ENCODE measurements at places on chromosomes 12 and 14. TPM values are rescaled to one million over a fixed set of nuclear protein-coding genes. Genes with fewer than 3 reads are reported as not detected.

DNA sequence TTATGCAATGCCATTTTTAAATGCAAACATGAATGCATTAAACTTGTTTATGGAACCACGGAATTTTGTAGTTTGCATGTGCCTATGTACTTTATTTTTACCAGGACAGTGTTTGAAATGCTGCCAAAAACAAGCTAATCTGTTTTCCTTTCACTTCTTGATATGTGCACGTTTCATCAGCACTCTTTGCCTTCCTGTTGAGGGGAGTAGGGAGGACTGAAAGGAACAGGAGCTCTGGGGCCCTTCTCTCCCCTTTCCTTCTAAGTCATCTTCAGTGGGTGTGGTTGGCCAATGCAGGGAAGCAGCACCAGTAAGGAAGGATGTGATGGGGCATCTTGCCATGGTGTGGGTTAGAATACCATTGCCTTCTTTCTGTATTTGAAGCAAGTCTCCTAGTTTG is 12.1 kb upstream of the PPP4R4 start:
- no peak for DNase-seq

DNA sequence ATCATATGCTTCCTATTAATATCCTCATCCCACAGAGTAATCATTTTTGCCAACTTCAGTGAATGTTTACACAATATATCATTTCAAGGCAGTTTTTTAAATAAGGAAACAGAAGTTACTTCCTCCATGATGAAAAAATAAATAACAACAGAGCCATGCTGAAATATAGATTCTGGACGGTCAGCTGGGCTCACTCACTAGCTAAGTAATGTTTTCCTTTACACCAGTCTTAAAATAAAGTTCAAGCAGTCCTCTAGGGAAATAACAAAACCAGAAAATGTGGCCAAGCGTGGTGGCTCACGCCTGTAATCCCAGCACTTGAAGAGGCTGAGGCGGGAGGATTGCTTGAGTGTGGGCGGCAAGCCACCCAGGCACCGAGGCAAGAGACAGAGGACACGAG is 28.7 kb downstream of the AICDA start:
- no peak for DNase-seq

DNA sequence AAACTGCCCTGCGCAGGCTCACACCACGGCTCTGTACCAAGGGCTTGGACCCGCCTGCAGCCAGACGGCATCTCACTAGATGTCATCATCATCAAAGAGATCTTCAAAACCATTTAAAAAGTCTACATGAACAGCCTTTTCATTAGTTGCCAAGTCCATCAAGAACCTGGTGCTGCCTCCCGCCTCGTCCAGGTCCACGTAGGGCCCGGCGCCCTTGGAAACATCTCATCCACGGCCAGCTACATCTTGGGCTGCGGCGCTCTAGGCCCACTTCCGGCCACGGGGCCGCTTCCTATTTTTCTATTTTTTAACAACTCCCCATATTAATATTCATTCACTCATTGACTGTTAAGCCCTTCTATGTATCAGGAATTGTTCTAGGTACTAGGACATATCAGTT is 7.4 kb upstream of the GNPNAT1 start:
- no peak for DNase-seq

- no peak for DNase-seq
Measured at GRCh38 chr14:68199554-68200151, 380.1 kb downstream of the RAD51B start.

- no peak for DNase-seq
Measured at GRCh38 chr14:94888121-94888520, 118.2 kb upstream of the GSC start.

DNA sequence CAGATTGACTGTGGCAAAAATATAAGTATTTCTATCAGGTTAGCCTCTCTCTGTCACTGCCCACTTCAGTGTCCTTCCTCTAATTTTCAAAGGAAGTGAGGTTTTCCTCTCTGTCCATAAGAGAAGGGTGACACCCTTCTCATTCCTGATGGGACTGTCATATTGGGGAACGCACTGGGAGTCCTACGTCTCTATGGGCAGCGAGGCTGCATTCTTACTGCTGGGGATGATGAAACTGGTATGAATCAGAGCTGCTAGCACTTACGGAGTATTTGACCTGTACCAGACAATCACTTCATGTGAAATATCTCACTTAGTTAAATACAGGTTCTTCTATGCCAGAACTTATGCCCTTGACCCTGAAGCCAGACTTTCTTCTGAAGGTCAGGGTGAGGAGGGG is 436.3 kb downstream of the DPF3 start:
- DNase-seq: no peak

DNA sequence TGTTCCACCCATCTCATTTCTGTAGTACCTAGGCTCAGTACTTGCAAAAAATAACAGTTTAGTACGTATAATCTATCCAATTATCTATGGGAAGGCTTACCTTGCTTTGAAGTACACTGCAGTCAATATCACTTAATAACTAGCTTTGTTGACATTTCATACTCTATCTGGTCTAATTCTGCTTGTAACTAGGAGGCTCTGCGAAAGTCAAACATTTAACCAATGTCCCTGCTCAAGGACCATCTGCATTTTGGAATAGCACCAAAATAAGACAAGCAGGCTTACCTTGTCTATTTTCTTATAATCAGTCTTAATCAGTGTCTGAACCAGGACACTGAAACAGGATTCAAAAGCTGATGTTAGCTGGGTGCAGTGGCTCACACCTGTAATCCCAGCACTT is 39.9 kb downstream of the SLC25A47 start:
- DNase-seq: no peak

- DNase-seq: no peak
Measured at GRCh38 chr12:104583301-104583700, 126.6 kb downstream of the CHST11 start.

DNA sequence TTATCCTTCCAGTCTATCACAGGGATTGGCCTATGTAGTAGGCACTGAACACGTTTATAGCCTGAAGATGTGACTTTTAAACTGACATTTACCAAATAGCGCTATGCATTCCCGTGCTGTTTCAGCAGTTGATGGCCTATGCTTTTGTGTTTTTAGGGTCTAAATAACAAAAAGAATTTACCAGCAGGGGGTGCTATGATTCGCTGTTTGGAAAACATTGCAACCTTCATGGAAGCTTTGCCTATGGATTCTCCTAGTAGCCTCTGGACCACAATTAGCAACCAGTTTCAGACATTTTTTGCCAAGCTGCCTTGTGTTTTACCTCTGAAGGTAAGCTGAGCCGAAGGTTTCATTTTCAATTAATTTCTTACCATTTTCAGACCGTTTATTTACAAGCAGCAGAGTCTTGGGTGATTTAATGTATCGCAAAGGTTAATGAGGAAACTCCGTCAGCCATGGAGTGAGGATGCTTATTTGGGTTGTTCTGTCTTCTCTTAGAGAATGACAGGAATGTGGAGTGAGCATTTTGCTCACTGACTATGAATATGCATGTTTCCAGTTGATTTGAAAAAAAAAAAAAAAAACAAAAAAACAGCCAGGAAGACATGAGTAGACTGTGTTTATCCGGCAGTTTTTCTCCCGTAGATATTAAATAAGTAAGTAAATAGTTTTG is 133.1 kb downstream of the PRIMA1 start:
- peak; percentile 60 for DNase-seq

GRCh38 chr14:24659916-24660570 is 26.1 kb upstream of the GZMB start:
- no peak for DNase-seq

DNA sequence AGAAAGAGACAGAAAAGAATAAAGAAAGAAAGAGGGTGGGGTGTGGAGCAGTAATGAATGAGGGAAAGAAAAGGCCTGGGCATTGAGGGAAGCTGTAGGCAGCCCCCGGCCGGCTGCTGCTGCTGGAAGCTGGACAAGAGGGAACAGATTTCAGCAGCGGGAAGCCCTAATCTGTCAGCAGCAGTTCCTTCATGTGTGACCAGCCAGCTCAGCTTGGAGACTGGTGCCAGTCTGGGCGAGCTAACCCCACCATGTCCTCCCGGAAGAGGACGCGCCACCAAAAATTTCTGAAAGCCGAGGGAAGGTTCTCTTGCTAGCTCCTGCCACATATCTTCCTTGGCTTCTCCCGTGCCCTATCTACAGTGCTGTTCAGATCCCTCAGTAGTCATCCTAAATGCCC is 236.8 kb downstream of the GRIN2B start:
- DNase-seq: no peak

DNA sequence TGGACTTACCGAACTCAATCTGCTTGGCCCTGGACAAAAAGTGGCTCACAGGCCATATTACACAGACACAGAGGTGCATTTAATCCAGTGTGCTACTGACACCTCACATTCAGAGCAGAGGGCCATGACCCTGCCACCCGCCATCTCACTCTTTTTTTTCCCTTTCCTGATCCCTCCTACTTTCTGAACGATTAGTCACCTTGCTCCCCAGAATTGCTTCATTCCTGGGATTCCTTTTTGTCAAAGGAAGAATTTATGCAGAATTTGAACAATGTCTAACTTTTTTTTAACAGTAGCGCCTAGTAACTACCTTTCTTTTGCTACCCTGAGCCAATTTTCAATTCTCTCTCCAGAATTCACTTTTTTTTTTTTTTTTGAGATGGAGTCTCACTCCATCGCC is 4.6 kb downstream of the PKP2 start:
- DNase-seq: no peak

DNA sequence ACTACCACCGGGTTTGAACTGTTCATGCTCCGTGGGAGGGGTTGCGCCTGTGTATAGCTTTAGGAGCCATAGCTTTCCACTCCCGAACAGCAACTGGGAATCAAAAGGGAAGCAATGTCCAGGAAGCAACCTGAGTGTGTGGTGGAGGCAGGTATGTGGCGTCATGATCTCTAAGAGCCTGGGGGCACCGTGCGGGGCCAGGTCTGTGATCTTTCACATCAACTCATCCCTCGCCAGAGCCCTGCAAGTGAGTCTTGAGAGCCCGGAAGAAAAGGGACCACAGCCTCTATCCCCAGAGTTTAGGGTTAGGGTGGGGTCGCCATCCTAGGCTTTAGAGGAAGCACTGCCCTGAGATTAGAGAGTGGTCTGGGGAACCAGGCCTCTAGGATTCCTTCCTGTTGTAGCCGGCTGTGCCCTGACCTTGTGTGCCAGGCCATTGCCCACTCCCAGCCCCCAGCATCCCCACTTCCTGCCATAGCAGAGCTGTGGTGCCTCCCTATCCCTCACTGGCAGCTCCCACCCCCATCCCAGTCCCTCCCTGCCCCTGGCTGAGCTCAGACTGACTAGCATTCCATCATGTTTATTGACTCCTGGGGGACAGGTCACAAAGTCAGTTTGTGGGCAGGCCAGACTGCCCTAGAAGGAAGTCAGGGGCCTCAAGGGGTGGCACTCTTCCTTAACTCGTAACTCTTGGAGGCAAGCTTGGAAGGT is 745 bp upstream of the ADCY4 start:
- DNase-seq: no peak

DNA sequence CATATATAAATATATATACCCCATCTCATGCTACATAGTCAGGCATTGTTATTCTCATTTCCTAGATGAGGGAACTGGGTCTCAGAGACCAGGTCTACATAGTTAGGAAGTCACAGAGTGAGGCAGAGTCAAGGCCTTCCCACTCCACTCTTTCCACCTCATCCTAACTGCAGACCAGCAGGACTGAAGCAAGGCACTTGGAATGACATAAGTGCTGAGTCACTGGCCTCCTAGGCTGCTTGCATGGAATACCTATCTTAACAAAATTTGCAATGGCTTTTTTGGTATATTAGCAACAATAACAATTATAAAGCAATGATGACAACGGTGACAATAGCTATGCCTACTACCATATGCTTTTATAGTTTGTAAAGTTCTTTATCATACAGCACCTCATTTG is 5.4 kb upstream of the ANO4 start:
- no peak for DNase-seq

DNA sequence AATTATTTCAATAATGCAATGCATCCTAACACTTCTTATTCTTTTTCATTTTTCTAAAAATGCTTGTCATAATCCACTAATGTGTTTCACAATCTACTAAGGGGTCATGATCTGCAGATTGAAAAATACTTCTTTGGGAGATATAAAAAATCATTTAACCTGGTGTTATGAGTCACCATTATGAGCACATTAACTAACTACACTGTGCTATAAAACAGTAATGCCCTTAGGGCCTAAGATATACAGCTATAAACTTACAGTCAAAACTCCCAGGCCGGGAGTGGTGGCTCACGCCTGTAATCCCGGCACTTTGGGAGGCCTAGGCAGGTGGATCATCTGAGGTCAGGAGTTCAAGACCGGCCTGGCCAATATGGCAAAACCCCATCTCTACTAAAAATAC is 14.2 kb downstream of the ATXN2 start:
- no peak for DNase-seq

- DNase-seq: no peak
Measured at GRCh38 chr12:2477009-2477766, 317.6 kb upstream of the FKBP4 start.

DNA sequence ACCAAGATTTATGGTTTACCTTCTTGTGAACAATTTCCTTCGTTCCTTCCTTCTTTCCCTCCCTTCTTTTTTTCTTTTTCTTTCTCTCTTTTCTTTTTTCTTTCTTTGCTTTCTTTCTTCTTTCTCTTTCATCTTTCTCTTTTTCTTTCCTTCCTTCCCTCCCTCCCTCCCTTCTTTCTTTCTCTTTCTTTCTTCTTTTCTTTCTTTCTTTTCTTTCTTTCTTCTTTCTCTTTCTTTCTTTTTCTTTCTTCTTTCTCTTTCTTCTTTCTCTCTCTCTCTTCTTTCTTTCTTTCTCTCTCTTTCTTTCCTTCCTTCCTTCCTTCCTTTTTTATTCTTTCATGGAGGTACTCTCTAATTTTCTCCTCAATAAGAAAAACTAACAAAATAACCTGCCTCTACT is 462.1 kb upstream of the ATP2B1 start:
- DNase-seq: no peak

DNA sequence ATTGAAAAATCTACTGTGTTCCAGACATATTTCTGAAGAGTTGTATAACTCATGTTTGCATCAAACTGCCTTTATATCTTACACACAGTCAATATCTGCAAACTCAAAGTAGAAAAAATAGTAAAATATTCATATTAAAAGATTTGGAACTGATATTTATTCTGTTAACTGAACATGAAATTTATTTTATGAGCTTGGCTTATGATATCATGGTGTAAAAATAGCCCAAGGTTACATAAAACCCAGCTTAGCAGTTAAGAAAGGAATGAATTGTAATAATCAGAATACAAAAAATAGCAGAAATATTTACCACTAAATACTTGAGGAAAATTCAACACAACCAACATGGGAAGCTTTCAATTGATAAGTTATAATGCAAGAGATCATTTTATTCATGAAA is 367.9 kb downstream of the FLRT2 start:
- DNase-seq: no peak

- DNase-seq: no peak
Measured at GRCh38 chr14:90677484-90678050, 138.7 kb downstream of the TTC7B start.

The CLEC1B gene
- 2.0 TPM for polyA plus RNA-seq

The PTHLH gene
- polyA plus RNA-seq: 0.84 TPM

The PIWIL1 gene
- 0.95 TPM for polyA plus RNA-seq

The NOS1 gene
- polyA plus RNA-seq: 0.82 TPM

The ANKS1B gene
- polyA plus RNA-seq: 3.6 TPM

The FBXO21 gene
- 61.0 TPM for polyA plus RNA-seq

The CCDC184 gene
- polyA plus RNA-seq: 0.30 TPM

The DNAAF2 gene
- 19.1 TPM for polyA plus RNA-seq

The RAB2B gene
- polyA plus RNA-seq: 39.7 TPM

All from left renal cortex interstitium (tissue), 4 donors.